Mucosa of gallbladder (tissue), 1 donor: ENCODE measurements at places on chromosomes 3 and 15.

DNA sequence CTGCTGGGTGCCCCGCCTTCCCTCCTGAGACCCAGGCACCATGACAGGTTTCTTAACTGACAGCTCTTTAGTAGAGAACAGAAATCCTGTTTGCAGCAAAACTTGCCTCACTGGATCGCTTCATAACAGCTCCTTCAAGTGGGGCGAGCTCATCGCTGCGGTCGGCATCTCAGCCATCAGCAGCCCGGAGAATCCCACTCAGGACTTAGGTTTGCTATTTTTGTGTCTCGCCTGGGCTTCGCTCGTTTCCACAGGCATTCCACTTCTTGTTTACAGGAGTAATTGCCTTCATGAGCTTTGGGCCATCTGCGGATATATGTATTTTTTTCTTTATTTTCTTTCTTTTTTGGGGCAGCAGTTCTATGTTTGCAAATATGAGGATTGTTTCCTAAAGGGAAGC lies 15.7 kb downstream of the KLF13 start:
- no peak for DNase-seq

DNA sequence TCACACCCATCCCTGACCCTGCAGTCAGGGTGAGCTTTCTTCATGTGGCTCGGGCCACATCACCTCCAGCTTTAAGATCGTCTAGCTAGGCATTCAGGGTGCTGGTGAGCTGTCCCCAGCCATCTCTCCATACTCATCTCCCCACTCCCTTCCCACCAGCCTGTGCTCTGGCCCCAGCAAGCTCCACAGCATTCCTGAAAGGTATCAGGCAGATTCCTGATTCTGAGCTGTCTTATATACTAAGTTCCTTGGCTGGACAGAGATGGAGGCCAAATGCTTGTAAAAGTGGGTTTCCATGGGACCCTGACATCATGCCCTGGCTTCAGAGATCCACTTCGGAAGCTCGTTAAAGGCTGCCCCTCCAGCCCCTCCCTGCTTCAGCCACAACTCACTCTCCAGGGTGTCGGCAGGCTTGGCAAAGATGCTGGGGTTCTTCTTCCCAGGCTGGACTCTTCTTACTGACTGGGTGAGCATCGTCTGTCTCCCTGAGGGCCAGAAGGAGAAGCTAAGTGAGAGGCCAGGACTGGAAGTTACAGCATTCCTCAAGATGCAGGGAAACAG lies 3.9 kb downstream of the CILP start:
- no peak for DNase-seq

- DNase-seq: peak; percentile 66
Measured at GRCh38 chr15:73601451-73602445, 31.4 kb downstream of the NPTN start.

DNA sequence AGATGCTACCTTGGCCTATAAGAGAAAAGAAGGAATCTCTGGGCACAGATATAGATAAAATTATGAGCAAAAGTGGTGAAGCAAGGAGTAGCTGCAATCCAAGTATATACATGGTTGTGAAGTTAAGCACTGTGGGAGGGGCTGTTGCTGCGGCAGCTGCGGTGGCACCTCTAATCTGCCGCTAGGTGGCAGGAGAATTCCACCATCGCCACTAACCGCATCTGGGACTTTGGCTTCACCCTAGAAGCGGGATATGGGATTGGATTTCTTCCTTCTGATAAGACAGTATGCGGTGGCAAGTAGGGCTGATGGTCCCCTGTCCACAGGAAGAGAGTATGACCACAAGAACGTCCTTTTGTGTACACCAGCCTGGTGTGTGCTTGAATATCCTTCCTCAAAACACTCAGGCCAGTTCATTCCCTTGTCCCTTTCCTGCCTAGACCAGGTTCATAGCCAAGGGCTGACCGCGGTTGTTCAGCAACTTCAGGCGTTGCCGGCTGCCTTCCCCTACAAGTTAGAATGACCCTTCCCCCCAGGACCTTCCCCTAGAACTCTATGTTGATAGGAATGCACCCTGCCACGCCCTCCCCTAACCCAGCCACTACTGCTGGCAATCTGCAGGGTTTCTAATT lies 5.1 kb downstream of the MAGEL2 start:
- peak; percentile 62 for DNase-seq

DNA sequence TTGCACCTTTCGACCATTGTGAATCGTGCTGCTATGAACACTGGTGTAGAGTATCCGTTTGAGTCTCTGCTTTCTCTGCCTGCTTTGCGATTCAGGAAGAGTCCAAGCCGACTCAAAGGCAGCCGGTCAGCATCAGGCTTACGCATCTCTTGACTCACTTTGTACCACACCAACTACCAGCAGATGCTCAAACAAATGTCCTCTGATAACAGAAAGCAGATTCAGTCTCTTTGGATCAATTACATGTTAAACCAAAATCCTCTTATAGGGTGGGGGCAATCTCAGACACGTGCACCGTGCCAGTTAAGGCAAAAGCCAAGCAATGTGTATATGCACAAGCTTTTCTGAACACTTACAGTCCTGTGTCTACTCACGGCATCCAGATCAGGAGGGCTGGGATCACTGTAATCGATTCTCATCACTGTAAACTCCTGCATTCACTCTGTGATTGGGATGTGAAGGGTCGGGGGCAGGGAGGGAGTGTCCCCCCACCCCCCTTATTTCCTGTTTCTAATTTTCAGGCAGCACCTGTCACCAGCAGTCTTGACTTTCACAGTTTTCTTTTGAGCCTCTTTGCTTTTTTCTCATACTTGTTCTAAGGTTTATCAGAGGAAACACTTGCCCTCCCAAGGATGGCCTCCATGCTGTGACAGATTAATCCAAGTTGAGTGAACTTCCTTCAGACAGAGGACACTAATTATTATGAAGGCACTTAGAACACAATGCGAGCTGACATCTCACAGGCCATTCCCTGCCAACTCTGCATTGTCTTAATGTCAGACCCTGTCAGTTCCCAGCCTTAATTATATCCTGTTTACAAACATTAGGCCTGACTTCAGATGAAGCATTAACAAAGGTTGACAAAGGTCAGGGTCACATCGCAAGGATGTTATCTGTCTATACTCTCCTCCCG lies 153.5 kb downstream of the MECOM start:
- DNase-seq: no peak

GRCh38 chr3:105853801-105854432 lies 14.9 kb downstream of the CBLB start:
- no peak for DNase-seq

GRCh38 chr3:136171097-136171542 lies 25.0 kb downstream of the MSL2 start:
- no peak for DNase-seq

DNA sequence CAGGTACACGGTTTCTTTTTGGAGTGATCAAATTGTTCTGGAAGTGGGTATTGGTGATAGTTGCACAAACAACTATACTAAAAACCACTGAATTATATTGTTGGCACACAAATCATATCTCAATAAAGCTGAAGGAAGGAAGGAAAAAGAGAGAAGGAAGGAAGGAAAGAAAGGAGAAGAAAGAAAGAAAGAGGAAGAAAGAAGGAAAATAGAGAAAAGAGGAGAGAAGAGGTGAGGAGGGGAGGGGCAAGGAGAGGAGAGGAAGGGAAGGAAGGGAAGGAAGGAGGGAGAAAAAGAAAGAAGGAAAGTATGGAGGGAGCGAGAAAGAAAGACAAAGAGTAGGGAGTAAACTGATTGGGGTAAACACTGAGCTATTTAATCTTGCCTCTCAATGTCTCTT lies 77.9 kb upstream of the TSC22D2 start:
- no peak for DNase-seq

DNA sequence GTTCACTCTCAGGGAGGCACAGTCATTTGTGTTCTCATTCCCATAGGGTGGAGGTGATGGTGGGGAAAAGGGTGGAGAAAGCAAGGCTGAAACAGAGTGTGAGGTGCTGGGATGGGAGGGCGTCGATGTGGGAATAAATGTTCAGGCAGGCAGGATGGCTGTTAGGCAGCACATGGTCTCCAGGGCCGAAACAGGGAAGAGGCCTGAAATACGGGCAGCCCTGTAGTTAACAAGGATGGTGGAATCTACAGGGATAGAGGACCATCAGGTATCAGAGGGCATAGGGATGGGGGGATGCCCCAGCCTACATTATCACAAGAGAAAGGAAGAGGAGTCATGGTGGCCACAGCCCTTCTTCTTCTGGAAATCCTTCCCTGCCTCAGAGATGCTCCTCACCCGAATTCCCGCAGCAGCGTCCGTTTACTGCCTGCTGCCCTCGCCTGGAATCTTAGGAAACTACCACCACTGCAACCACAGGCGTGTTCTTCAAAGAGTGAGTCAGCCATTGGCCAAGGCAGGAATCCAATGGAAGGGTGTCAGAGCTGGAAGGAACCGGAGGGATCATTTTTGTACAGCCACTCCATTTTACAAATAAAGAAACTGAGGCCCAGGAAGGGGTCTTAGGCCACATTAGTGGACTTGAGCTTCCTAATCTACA lies 49.7 kb upstream of the POMGNT2 start:
- peak; percentile 75 for DNase-seq

- DNase-seq: no peak
Measured at GRCh38 chr15:97189162-97189780, 771.2 kb upstream of the ARRDC4 start.

GRCh38 chr15:51771773-51772172 lies 20.4 kb downstream of the TMOD2 start:
- no peak for DNase-seq

DNA sequence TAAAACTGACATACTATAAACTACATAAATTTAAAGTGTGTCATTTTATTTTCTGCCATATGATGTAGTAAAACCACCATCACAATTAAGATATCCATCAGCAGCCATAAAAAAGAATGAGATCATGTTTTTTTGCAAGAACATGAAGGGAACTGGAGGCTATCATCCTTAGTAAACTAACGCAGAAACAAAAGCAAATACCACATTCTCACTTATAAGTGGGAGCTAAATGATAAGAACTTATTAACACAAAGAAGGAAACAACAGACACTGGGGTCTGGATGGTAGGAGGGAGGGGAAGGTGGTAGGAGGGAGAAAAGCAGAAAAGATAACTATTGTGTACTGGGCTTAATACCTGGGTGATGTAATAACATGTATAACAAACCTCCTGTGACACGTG lies 24.6 kb downstream of the CCDC14 start:
- DNase-seq: no peak
